Esophagus muscularis mucosa (tissue), 4 donors: ENCODE measurements at places on chromosomes 1 and 21. TPM values are rescaled to one million over a fixed set of nuclear protein-coding genes. Genes with fewer than 3 reads are reported as not detected.

GRCh38 chr1:54012863-54013262 lies 5.1 kb downstream of the LDLRAD1 start:
- H3K4me3 ChIP-seq: no peak overlapping the region
- no peaks in the 10 kb centered on the region for H3K4me1 ChIP-seq
- H3K36me3 ChIP-seq: no peaks in the 10 kb centered on the region
- no peak overlapping the region for H3K27ac ChIP-seq

GRCh38 chr1:51768971-51769588 lies 109.4 kb downstream of the NRDC start:
- H3K4me3 ChIP-seq: no peak overlapping the region
- peaks cover 22% of the 10 kb centered on the region for H3K36me3 ChIP-seq
- H3K4me1 ChIP-seq: peaks cover 7% of the 10 kb centered on the region

DNA sequence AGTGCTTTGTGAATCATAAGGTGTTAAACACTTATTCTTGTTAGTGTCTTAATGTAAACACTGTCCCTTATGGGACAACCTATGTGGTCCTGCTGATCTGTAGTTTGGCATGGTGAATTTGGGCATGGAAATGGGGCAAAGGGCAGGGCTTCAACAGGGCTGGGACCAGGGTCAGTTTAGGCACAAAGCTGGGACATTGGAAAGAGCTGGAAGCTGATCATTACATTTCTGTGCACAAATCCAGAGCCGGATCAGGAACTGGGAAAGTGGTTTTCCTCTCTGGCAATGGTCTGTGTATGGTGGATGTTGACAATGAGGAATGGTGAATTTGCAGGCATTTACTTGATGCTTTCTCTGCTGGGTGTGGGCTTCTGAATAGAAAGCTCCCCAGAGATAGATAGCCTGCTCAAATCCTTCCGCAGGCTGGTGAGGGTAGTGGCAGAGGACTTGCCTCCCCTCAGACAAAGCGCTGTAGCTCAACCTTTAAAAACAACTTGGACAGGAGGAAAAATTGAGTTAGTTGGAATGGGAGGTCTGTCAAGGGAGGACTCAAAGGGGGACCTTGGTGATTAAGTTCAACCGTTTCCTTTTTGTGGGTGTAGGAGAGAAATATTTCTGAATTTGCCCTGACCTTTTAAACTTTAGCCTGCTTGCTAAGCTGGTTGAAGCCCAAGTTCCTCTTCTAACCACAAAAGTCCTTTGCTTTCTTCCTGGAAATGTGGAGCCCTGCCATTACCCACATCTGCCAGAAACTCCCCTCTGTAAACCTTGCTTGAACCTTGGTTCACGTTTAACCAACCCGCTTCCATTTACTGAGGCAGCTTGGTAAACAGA lies 35.3 kb downstream of the HLX start:
- H3K36me3 ChIP-seq: no peaks in the 10 kb centered on the region
- DNase-seq: no peak
- H3K27ac ChIP-seq: no peak overlapping the region
- peaks cover 16% of the 10 kb centered on the region for H3K4me1 ChIP-seq

- no peaks in the 10 kb centered on the region for H3K27me3 ChIP-seq
- no peak overlapping the region for H3K27ac ChIP-seq
- H3K36me3 ChIP-seq: no peaks in the 10 kb centered on the region
- H3K4me1 ChIP-seq: no peaks in the 10 kb centered on the region
- H3K4me3 ChIP-seq: no peak overlapping the region
Measured at GRCh38 chr21:45867041-45867666, 114.4 kb upstream of the COL6A1 start.

GRCh38 chr21:43734131-43734927 lies 15.4 kb downstream of the PDXK start:
- H3K27ac ChIP-seq: peak overlapping the region; percentile 80
- peaks cover 58% of the 10 kb centered on the region for H3K4me1 ChIP-seq
- DNase-seq: no peak
- peaks cover 18% of the 10 kb centered on the region for H3K36me3 ChIP-seq
- no peaks in the 10 kb centered on the region for H3K27me3 ChIP-seq

GRCh38 chr1:53995683-53996082 lies 22.3 kb downstream of the LDLRAD1 start:
- H3K36me3 ChIP-seq: no peaks in the 10 kb centered on the region
- H3K4me1 ChIP-seq: no peaks in the 10 kb centered on the region
- H3K27ac ChIP-seq: no peak overlapping the region

DNA sequence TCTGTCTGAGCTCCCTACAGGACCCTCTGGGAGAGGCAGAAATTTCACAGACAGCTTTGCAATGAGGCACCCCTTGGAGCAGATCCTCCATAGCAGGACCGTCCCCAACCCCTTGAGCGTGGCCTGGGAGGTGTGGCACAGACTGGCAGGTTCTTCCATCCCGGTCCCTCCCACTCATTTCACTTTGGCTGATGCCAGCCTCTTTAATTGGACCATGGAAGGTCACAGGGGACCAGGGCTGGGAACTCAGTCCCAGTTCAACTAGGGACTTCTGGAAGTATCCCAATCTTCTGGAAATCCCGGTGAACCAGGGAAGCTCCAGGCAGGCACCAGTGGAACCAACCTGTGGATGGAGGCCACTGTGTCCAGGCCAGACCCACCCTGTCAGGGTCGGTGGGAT lies 83.7 kb downstream of the SPSB1 start:
- no peaks in the 10 kb centered on the region for H3K27me3 ChIP-seq
- peaks cover 80% of the 10 kb centered on the region for H3K4me1 ChIP-seq
- no peak for DNase-seq

DNA sequence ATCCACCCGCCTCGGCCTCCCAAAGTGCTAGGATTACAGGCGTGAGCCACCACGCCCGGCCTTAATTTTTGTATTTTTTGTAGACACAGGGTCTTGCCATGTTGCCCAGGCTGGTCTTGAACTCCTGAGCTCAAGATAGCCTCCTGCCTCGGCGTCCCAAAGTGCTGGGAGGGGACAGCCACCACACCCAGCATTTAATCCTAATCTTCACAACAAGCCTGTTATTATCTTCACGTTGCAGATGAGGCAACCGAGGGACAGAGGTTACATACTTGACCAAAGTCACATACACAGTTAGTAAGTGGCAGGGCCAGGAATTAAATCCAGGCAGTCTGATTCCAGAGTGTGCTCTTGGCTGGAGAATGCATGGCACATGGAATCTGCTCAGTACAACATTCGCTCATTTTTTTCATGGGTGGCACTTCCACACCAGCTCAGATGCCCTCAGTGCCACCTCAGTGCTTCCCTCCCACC lies 4.8 kb upstream of the GPR37L1 start:
- no peak for DNase-seq
- no peak overlapping the region for H3K27ac ChIP-seq
- H3K4me1 ChIP-seq: peaks cover 16% of the 10 kb centered on the region
- H3K27me3 ChIP-seq: no peaks in the 10 kb centered on the region
- no peak overlapping the region for H3K4me3 ChIP-seq

- no peak for DNase-seq
- no peak overlapping the region for H3K27ac ChIP-seq
- peaks cover 3% of the 10 kb centered on the region for H3K4me1 ChIP-seq
- no peaks in the 10 kb centered on the region for H3K27me3 ChIP-seq
- peaks cover 7% of the 10 kb centered on the region for H3K36me3 ChIP-seq
Measured at GRCh38 chr1:61378494-61379180, 296.3 kb downstream of the NFIA start.

- no peaks in the 10 kb centered on the region for H3K27me3 ChIP-seq
- H3K27ac ChIP-seq: no peak overlapping the region
- DNase-seq: no peak
- H3K4me3 ChIP-seq: no peak overlapping the region
- H3K36me3 ChIP-seq: no peaks in the 10 kb centered on the region
Measured at GRCh38 chr1:30103708-30104411, 619.5 kb downstream of the MATN1 start.

DNA sequence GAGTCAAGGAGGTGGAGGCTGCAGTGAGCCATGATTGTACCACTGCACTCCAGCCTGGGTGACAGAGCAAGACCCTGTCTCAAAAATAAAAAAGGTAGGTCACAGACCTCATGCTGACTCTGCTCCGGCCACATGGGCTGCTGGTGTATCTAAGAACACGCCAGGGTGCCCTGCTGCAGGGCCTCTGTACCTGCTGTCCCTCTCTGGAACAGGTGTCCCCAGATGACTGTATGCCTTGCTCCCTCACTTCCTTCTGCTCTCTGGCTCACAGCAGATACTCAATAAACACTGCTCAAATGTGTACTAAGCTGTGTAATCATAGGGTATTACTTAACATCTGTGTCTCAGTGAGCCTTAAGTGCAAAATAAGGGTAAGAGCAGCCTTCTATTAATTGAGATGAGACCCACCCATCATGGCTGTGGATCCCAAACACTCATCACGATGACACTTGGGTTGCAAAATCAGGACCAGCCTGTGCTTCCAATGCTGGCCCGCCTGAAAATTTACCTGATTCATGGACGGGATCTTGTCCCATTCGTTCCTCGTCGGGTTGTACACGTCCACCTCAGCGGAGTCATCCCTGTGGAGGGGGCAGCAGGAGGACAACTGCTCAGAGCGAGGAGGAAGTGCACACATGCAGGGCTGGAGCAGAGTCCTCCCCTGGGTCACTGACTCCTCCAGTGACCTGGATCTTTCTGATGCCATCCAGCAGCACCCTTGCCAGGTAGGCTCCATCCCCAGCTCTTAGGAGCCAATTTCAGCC lies 7.5 kb downstream of the KLHL21 start:
- no peak overlapping the region for H3K4me3 ChIP-seq
- peaks cover 88% of the 10 kb centered on the region for H3K4me1 ChIP-seq
- no peak overlapping the region for H3K27ac ChIP-seq
- DNase-seq: no peak
- no peaks in the 10 kb centered on the region for H3K27me3 ChIP-seq
- H3K36me3 ChIP-seq: peaks cover 95% of the 10 kb centered on the region

DNA sequence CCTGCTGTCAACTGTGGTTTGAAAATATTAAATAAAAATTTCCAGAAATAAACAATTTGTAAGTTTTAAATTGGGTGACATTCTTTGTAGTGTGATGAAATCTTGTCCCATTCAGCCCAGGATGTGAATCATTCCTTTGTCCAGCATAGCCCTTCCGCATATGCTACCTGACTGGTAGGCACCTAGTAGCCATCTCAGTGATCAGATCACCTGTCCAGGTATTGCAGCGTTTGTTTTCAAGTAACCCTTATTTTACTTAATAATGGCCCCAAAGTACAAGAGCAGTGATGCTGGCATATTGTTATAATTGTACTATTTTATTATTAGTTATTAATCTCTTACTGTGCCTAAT lies 351.6 kb upstream of the B3GALT2 start:
- H3K36me3 ChIP-seq: no peaks in the 10 kb centered on the region
- DNase-seq: no peak
- H3K27ac ChIP-seq: no peak overlapping the region

GRCh38 chr1:60678391-60678790 lies 404.0 kb upstream of the NFIA start:
- no peaks in the 10 kb centered on the region for H3K36me3 ChIP-seq
- H3K27ac ChIP-seq: no peak overlapping the region
- H3K4me1 ChIP-seq: no peaks in the 10 kb centered on the region
- H3K4me3 ChIP-seq: no peak overlapping the region
- no peak for DNase-seq
- no peaks in the 10 kb centered on the region for H3K27me3 ChIP-seq

- H3K4me3 ChIP-seq: no peak overlapping the region
- no peak for DNase-seq
- H3K27ac ChIP-seq: no peak overlapping the region
- H3K27me3 ChIP-seq: no peaks in the 10 kb centered on the region
Measured at GRCh38 chr1:230750576-230750975, 3.4 kb downstream of the CAPN9 start.

DNA sequence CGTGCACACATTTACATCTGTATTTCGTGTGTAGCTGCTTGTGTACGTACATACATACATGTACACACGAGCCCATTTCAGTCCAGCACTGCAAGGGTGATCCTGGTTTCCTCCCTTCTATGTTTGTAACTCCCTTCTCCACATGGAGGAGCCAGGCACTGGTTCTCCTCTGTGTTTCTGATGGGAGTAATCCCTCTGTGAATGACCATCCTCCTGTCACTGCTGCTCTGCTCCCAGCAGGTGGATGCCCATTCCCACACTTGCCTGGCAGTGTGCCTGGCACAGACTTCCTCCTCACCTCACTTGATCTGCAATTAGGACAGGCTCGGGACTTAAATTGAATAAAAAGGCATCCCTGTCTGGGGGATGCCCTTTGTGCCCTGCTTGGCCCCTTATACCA lies 37.1 kb downstream of the TRAPPC10 start:
- H3K36me3 ChIP-seq: peaks cover 22% of the 10 kb centered on the region
- no peaks in the 10 kb centered on the region for H3K27me3 ChIP-seq
- no peak for DNase-seq
- H3K4me1 ChIP-seq: peaks cover 28% of the 10 kb centered on the region
- H3K27ac ChIP-seq: no peak overlapping the region

DNA sequence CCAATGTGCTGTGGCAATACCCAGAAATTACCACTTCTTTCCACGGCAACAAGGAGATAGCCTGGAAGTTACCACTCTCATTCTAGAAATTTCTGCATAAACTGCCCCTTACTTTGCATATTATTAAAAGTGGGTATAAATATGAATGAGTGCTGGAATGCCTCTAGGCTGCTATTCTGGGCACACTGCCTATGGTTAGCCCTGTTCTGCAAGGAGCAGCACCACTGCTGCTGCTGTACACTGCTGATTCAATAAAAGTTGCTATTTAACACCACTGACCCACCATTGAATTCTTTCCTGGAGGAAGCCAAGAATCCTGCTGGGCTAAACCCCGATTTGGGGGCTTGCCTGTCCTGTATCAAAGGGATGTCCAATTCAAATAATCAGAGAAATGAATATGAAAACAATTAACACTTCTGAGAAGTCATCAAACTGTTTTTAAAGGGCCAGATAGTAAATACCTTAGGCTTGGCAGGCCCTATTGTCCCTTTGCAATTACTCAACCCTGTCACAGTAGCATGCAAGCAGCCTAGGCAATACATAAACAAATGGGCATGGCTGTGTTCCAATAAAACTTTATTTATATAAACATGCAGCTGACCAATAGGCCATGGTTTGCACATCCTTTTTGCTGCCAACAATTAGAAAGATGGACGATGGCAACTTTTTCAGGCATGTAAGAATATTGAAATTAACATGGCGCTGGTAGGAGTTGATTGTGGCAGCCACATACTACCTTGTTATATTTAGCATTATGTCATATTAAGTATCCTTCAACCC lies 369.4 kb upstream of the B3GALT2 start:
- no peaks in the 10 kb centered on the region for H3K36me3 ChIP-seq
- peaks cover 5% of the 10 kb centered on the region for H3K4me1 ChIP-seq
- no peak overlapping the region for H3K27ac ChIP-seq
- no peaks in the 10 kb centered on the region for H3K27me3 ChIP-seq

AQP10 gene
- total RNA-seq: not detected

ZNF648 gene
- total RNA-seq: not detected

GRIK3 gene
- total RNA-seq: 7.9 TPM

PLA2G2F gene
- not detected for total RNA-seq

RPS6KA1 gene
- total RNA-seq: 16.7 TPM

CCDC17 gene
- 0.98 TPM for total RNA-seq

CD1C gene
- total RNA-seq: 0.69 TPM

ARMH1 gene
- 0.26 TPM for total RNA-seq
